Activated naive CD8-positive, alpha-beta T cell treated with anti-CD3 and anti-CD28 coated beads for 36 hours (primary cell): ENCODE measurements at places on chromosomes 12 and 14. TPM values are rescaled to one million over a fixed set of nuclear protein-coding genes. Genes with fewer than 3 reads are reported as not detected.

Gene FGF6
- total RNA-seq = not detected

DNA sequence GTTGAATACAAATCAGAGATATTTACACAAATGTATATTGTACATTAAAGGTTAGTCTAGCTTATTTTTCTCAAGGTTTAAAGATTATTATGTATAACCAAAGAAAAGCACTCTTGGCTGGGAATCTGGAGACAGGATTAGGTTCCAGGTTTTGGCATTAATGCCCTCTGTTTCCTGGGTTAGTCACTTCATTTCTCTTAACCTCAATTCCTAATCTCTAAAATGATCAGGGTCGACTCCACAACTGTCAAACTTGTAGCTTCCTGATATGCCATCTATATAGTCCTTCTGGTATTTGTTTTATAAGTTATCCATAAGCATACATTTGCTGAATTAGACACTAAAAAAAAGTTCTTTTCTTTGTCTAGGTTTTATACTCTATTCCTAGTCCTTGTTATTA is 2.6 kb downstream of the ITPR2 start:
- no peaks in the 10 kb centered on the region for H3K27me3 ChIP-seq
- H3K4me1 ChIP-seq = peaks cover 53% of the 10 kb centered on the region
- H3K36me3 ChIP-seq = peaks cover 14% of the 10 kb centered on the region
- H3K27ac ChIP-seq = no peak overlapping the region

GRCh38 chr12:41067941-41068645 is 120.0 kb upstream of the PDZRN4 start:
- DNase-seq = no peak
- no peak overlapping the region for H3K4me3 ChIP-seq
- no peak overlapping the region for H3K27ac ChIP-seq
- no peaks in the 10 kb centered on the region for H3K4me1 ChIP-seq
- no peaks in the 10 kb centered on the region for H3K36me3 ChIP-seq

- H3K27ac ChIP-seq = no peak overlapping the region
- peaks cover 6% of the 10 kb centered on the region for H3K27me3 ChIP-seq
- no peaks in the 10 kb centered on the region for H3K36me3 ChIP-seq
- no peak overlapping the region for H3K4me3 ChIP-seq
- no peak for DNase-seq
- no peaks in the 10 kb centered on the region for H3K4me1 ChIP-seq
Measured at GRCh38 chr12:3110578-3110977, 33.4 kb downstream of the TSPAN9 start.

GRCh38 chr12:66117242-66117641 is 13.3 kb downstream of the LLPH start:
- H3K4me3 ChIP-seq = no peak overlapping the region
- peaks cover 15% of the 10 kb centered on the region for H3K4me1 ChIP-seq
- peaks cover 14% of the 10 kb centered on the region for H3K36me3 ChIP-seq
- no peak overlapping the region for H3K27ac ChIP-seq
- DNase-seq = no peak

Gene MBIP
- total RNA-seq = 33.1 TPM

DNA sequence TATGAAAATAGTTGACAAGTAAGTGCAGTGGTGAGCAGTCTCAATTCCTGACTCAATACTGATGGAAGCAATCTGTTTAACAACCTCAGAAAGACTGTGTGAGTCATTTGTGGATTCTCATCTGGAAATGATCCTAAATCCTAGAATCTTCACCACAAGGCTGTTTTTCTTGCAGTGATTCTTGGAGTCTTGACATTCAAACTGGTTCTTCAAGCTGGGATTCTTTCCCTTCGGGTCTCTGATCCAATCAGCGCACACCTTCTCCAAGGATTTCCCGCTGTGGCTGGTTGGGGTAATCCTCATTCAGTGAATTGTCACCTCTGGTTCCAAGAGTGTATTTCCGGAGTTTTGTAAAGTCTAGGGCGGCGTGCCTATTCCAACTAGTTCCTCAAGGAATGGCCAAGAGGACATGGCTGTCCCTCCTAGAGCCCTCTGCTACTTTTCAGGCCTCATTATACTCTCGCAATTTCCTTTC is 37.7 kb upstream of the FOXJ2 start:
- no peaks in the 10 kb centered on the region for H3K36me3 ChIP-seq
- no peak for DNase-seq
- no peak overlapping the region for H3K4me3 ChIP-seq
- H3K27me3 ChIP-seq = no peaks in the 10 kb centered on the region
- peaks cover 18% of the 10 kb centered on the region for H3K4me1 ChIP-seq

DNA sequence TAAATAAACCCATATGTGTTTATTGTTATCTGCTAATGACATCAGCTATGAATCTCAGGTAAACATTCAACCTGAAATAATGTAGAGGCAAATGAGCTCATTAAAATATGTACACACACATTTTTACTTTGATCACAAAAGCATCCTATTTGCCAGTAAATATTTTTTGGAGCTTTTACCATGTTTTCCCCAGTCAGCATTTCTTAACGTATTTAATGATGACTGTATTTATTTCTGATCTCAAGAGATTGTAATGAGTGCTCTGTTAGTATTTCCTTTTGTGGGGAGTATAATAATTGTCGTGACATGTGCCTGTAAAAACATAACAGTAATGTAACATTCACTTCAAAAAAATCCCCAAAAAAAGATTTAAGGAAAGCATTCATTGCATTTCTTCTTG is 52.1 kb downstream of the FRMD6 start:
- DNase-seq = no peak
- no peak overlapping the region for H3K27ac ChIP-seq
- H3K27me3 ChIP-seq = no peaks in the 10 kb centered on the region
- H3K4me1 ChIP-seq = no peaks in the 10 kb centered on the region
- peaks cover 1% of the 10 kb centered on the region for H3K36me3 ChIP-seq

Gene DLST
- total RNA-seq = 134 TPM

GRCh38 chr14:64714432-64715025 is 10.3 kb downstream of the PLEKHG3 start:
- no peaks in the 10 kb centered on the region for H3K4me1 ChIP-seq
- H3K27me3 ChIP-seq = peaks cover 11% of the 10 kb centered on the region
- no peak overlapping the region for H3K4me3 ChIP-seq
- no peak for DNase-seq
- no peak overlapping the region for H3K27ac ChIP-seq
- no peaks in the 10 kb centered on the region for H3K36me3 ChIP-seq

Gene MDGA2
- not detected for total RNA-seq

DNA sequence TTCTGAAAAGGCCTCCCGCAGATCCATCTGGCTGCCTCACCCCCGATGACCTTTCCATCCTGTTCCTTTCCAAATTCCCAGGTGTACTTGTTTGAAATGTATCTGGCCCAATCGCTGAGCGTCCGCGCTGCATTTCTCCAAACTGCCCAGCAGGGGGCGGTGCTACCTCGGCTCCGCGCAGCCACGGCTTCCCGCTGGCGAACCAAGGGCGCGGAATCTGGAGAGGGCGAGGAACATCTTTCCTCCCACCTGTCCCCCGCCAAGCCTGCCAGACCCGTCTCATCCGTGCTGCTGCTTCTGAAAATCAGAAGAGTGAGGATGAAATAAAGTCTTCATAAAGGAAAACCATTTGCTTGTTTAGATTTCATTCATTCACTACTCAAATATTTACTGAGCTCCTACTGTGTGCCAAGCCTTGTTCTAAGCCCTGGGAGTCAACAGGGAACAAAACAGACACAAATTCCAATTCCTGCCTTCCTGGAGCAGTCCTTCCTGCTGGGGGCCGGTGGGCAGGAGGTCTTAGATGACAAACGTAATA is 16.8 kb upstream of the MYL2 start:
- no peaks in the 10 kb centered on the region for H3K36me3 ChIP-seq
- no peak overlapping the region for H3K27ac ChIP-seq
- no peak overlapping the region for H3K4me3 ChIP-seq
- DNase-seq = peak; percentile 50
- H3K4me1 ChIP-seq = peaks cover 4% of the 10 kb centered on the region

- no peak for DNase-seq
- no peaks in the 10 kb centered on the region for H3K36me3 ChIP-seq
- no peak overlapping the region for H3K4me3 ChIP-seq
- H3K27me3 ChIP-seq = no peaks in the 10 kb centered on the region
- no peaks in the 10 kb centered on the region for H3K4me1 ChIP-seq
Measured at GRCh38 chr14:85695300-85695699, 165.4 kb downstream of the FLRT2 start.

DNA sequence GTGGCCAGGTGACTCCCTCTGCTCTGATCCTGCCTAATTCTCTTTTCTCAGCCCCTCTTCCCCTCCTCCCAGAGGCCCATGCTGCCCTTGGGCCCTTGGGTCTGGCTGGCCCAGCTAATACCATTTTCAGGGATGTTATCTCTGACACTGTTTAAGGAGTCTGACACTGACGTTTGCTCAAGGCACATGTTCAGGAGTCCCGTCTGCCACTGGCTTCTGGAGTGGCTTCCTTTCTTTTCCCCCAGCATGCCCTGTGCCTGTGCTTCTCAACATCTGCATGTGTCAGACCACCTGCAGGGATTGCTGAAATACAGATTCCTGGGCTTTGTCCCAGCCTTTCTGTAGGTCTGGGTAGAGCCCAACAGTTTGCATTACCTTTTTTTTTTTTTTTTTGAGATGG is 128.9 kb downstream of the BCL11B start:
- peaks cover 8% of the 10 kb centered on the region for H3K4me1 ChIP-seq
- no peak overlapping the region for H3K27ac ChIP-seq
- no peaks in the 10 kb centered on the region for H3K27me3 ChIP-seq
- H3K36me3 ChIP-seq = no peaks in the 10 kb centered on the region
- no peak for DNase-seq

- no peaks in the 10 kb centered on the region for H3K36me3 ChIP-seq
- peaks cover 5% of the 10 kb centered on the region for H3K4me1 ChIP-seq
- no peaks in the 10 kb centered on the region for H3K27me3 ChIP-seq
- H3K4me3 ChIP-seq = no peak overlapping the region
- DNase-seq = no peak
Measured at GRCh38 chr14:24699052-24699451, 65.1 kb upstream of the GZMB start.

GRCh38 chr12:97548931-97549330 is 86.3 kb downstream of the RMST start:
- no peak overlapping the region for H3K27ac ChIP-seq
- no peak for DNase-seq
- H3K4me1 ChIP-seq = no peaks in the 10 kb centered on the region
- H3K27me3 ChIP-seq = peaks cover 3% of the 10 kb centered on the region
- H3K4me3 ChIP-seq = no peak overlapping the region

Gene KRT73
- total RNA-seq = 0.14 TPM

GRCh38 chr12:49534731-49535278 is 4.0 kb upstream of the KCNH3 start:
- no peaks in the 10 kb centered on the region for H3K36me3 ChIP-seq
- H3K4me3 ChIP-seq = no peak overlapping the region
- H3K27ac ChIP-seq = no peak overlapping the region
- peaks cover 2% of the 10 kb centered on the region for H3K4me1 ChIP-seq
- DNase-seq = no peak

DNA sequence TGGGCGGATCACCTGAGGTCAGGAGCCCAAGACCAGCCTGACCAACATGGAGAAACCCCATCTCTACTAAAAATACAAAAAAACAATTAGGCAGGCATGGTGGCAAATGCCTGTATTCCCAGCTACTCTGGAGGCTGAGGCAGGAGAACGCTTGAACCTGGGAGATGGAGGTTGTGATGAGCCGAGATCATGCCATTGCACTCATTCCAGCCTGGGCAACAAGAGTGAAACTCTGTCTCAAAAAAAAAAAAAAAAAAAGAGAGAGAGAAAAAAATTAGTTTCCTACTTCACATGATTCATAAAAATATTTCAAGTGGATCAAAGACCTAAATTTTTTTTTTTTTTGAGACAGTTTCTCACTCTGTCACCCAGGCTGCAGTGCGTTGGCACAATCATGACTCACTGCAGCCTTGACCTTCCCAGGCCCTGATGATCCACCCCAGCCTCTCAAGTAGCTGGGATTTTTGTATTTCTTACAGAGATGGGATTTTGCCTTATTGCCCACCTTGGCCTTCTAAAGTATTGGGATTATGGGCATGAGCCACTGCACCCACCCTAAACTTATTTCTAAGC is 24.9 kb downstream of the FCF1 start:
- DNase-seq = peak; percentile 10
- H3K27me3 ChIP-seq = no peaks in the 10 kb centered on the region
- H3K4me3 ChIP-seq = no peak overlapping the region
- H3K4me1 ChIP-seq = no peaks in the 10 kb centered on the region
- H3K27ac ChIP-seq = no peak overlapping the region

Gene IFNG-AS1
- not detected for total RNA-seq

- DNase-seq = no peak
- H3K4me3 ChIP-seq = no peak overlapping the region
- peaks cover 34% of the 10 kb centered on the region for H3K4me1 ChIP-seq
- H3K27ac ChIP-seq = peak overlapping the region; percentile 72
Measured at GRCh38 chr12:50219544-50219943, 52.4 kb upstream of the CERS5 start.

DNA sequence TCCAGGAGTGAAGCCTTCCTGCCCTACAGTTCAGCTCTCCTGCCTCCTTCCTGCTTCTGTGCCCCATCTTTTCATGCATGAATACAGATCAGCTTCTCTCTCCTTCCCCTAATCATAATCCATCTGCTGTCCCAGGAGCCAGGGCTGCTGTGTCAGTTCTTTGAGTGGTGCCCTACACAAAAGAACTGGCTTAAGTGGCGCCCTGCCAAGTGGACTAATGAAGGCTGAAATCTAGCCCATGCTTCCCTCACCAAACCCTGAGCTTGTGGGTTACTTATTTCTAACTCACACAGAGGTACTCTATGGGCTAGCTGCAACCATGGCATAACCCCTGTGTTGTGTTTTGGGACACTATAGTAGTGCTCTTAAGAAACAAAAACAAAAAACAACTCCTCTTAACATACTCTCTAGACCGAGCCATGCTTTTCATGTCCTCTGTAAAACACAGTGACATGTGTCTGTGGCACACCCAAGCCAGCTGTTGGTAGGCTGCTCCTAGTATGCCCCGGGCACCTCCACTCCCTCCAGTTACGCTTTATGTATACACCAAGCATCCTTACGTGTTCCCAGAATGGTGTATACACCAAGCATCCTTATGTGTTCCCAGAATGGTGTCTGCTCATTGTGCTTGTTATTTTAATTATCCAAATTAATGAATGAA is 19.3 kb upstream of the ETV6 start:
- no peak for DNase-seq
- H3K27ac ChIP-seq = no peak overlapping the region
- H3K36me3 ChIP-seq = no peaks in the 10 kb centered on the region
- no peaks in the 10 kb centered on the region for H3K4me1 ChIP-seq
- H3K27me3 ChIP-seq = no peaks in the 10 kb centered on the region
- no peak overlapping the region for H3K4me3 ChIP-seq

DNA sequence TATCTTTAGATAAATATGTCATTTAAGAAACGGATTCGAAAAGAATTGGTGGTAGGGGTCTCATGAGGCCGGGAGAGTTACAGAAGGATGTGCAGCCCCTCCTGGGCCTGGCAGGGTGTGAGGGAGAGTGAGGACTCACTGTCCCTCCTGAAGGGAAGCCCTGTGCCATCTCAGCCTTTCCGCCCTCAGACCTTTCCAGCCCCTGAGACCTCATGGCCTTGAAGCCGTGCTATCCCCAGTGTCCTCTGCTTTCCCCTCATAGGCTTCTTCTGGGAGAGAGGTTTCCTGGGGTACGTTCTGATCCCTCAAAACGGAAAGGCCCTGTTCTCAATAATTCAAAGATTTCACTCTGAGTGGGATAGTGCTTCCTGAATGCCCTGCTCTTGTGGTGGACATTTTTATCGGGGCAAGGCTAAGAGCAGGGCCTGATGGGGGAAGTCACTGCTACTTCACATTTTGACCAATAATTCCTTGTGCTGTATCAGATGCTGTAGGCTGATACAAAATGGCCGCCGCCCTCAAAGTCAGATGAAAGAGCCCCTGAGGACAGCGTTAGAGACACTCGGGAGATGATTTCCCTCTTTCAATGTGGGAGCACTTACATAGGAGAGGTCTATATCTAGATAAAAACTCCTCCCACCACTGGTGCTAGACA is 1.3 kb downstream of the CD4 start:
- H3K36me3 ChIP-seq = no peaks in the 10 kb centered on the region
- no peak for DNase-seq
- peaks cover 4% of the 10 kb centered on the region for H3K27me3 ChIP-seq
